ENCODE measurements at places on chromosomes 16 and 17.

- no peak for DNase-seq
These were observed 112.2 kb downstream of the METRNL start for GRCh38 chr17:83191388-83192160.

DNA sequence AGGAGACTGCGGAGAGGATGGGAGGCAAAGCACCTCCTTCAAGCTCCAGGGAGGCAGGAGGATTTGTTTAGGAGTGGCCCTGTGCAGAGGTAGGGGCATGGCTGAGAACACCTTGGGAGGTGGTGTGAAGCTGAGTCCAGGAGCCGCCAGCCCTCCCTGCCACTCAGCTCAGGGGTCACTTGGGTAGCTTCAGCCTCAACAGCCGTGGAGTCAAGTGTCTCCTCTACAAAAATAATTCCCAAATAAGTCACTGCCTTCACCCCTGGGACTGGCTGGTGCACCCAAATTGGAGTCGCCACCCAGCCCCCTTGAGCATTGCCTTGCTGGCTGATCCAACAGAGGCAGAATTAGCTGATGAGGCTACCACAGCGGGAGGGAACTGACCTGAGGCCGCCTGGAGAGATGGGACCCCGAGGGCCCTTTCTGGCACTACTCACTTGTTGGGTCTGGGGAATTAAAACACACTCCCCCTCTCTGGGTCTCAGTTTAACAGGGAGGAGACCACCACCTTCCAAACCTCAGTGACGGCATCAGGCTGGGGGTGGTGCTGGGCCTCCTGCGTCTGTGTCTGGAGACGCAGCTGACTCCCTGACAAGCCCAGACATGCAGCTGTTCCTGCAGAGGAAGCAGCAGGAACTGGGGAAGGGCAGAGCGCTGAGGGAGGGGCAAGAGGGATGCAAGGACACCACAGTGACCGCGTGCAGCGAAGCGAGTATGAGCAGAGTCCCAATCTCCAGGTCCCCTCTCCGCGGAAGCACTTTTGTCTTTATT, 87.9 kb upstream of the TOB1 start:
- DNase-seq, result peak; percentile 93

DNA sequence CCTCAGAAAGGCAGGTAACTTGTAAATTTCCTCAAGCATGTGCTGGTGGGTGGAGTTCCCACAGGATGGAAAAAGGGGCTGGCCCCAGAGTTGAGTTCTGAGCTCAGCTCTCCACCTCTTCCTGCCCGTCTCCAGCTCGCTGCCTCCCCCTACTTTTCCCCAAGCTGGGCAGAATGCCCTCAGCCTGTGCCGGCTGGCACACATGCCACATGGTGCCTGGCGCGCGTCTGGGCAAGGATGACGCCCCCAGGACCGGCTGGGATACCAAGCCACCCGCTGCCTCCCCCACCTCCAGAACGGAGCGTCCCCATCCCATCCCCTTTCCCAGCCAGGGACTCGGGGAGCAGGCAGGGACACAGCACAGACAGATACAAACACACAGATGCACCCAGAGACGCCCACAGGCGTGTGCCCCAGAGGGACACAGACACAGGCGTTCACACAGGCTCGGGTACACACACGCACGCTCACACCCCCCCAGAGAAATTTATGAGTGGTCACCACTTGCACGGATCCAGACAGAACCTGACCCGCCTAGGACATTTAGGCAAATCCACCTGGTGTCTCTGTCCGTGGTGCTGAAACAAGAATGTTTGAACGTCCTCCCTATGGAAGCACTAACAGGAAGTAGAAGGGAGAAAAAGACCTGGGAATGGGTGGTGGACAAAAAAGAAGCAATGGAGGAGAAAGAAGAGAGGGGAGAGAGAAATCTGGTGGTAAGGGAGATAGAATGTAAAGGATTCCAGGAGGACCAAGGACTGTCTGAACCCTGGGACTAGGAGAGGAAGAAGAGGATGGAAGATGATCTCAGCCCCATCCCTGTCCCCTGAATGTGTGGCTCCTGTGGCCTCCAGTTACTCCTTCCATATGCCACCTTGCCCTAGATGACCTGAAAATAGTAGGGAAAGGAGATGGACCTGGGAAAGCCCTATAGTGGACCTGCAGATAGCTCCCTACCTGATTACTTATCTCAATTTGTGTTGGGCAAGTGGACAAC, 15.5 kb downstream of the NEUROD2 start:
- no peak for DNase-seq

GRCh38 chr17:34306466-34306865, 12.8 kb upstream of the CCL8 start:
- DNase-seq, result peak; percentile 71

DNA sequence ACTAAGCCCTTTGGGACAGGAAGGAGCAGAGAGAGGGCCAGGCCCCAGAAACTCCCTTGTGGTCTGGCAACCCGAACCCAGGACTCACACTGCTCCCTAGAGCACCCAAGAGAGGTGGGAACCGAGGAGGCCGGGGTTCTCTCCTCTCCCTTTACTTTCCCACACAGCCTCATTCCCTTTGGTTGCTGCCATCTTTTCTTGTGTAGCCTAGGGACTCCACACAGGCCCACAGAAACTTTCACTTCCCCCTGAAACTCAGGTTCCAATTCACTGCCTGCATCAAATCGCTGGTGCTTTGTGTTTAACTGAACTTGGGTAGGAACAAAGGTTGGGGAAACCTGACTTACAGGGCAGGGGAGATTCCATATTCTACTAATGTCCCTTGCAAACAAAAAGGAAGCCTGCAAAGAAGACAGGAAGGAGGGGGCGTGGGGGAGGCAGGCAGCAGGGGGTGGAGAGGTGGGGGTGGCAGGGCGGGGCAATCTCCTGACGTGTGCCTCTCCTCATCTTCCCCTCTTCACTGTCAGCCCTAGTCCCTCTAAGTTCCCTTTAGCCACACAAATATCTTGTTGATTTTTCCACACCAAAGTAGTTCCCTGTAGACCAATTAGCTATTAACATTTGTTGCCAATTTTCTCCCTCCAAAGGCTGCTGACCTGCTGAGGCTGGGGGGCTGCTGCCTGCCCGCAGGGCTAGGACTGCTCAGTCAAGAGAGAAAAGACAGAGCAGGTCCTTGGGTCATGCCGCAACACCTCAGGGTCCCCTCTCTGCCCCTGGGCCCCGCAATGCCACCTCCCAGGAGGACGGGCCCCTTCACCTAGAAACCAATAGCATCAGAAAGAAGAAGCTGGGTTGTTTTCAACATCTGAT, 8.0 kb downstream of the ST3GAL2 start:
- DNase-seq, result no peak

GRCh38 chr17:61699032-61699431, 108.0 kb upstream of the NACA2 start:
- no peak for DNase-seq

- DNase-seq, result no peak
These were observed 69.0 kb downstream of the WSB1 start for GRCh38 chr17:27362909-27363308.

DNA sequence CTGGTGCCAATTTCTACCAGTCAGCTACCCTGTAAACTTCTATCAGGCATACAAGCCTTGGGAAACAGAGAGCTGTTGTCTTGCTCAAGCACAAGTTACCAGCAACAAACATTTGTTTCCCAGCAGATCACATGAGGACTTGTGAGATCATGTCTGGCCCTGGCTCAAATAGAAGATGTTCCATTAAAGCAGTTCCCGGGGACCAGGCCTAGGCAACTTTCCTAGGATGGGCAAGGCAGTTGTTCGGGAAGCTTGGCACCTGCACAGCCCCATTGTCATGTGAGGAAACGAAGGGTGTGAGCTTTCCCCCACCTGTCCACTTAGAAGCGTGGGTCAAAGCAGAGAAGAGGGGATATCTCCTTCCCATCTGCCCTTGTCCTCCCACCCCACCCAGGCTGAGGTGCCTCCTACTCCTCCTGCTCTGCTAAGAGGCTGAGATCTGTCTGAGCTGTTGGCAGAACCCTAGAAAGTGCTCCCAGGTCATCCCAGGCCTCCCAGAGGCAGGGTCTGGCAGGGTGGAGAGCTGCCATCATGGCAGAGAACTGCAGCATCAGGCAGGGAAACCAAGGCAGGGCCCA, 11.2 kb upstream of the SLC47A2 start:
- DNase-seq, result no peak

DNA sequence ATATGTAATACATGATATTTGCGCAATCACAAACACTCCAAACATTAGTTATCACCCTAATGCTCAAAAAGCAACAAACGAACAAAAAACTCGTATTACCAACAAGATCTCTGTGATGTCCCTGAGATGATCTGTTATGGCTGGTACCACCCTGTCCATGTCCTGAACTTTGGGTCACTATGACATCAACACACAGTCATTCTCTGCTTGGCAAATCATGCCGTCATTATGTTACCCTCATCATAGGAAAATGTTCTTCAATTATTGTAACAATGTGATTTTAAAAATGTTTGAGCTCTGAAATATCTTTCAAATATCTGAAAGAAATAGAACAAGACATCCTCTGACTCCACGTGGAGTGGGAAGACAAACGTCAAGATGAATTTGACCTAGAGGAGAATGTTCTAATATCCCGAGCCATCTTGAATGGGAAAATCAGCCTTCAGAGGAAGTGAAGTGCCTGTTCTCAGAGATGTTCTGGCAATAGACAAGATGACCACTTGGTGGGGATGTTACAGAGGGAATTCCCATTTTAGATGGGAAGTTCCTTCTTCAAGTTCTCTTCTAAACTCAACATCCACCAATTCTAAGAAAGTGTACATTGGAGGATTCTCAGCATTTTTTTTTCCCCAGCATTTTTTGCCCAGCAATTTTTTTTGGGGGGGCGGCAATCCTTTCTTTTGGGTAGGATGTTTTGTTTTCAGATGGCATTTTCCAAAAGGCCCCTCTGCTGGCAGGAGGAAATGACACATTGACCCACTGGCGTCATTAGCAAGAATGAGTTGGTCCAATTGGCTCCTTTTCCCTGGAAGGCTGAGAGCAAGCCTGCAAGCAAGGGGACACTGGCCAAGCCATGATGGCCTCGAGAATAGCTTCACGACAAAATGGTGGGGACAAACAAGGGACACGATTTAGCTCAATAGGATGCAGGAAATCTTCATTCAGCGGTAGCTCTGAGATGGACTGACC, 3.7 kb upstream of the HSD17B2 start:
- no peak for DNase-seq

DNA sequence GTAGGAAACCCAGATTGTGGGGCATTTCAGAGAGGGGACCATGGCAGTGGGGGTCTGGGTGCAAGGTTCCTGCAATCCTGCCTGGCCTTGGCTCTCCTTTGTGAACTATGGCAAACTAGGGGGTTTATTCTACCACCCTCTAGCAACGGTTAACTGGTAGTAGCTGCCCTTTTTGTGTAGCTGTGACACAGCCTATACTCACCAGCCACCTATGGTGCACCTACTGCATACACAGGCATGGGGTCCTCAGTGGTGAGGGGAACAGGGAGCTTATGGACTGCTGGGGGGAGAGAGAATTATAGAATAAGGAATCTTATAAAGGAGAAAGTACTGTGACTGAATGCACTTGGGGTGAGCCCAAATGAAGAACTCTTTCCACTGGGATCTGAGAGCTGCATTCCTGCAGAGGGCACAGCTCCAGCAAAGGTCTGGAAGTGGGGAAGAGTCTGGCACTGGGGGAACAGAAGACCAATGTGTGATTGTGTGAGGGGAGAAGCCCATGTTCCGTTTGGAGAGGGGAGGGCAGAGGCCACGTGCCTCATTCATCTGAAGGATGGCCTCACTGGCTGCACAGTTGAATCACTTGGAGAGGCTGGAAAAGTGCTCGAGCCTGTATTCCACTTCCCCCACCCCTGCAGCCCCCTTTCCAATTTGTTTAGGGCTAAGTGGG, 2.1 kb downstream of the MT1X start:
- no peak for DNase-seq

DNA sequence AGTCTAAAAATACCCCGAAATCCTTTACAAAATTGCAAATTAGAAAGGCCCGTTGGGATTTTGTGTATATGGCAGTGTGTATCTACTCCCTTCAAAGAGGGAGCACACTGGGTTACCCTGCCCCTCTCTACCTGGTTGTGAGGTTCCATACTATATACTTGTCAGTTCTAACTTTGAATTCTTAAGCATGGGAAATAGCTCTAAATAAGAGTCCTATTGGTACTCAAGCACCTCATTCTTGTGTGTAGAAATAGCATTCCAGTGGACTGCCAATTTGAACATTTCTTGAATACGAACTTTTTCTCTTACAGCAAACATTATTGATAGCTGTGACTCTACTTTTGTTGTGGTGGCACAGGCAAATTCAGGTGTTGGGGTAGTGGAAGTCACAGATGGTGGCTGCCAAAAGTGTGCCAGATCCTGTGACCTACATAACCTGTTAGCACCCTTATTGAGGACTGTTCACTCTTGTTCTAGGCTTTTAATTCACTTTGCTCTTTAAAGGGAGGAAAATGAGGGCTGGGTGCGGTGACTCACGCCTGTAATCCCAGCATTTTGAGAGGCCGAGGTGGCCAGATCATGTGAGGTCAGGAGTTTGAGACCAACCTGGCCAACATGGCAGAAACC, 16.1 kb downstream of the ESRP2 start:
- DNase-seq, result no peak

GRCh38 chr16:84665843-84666242, 17.5 kb downstream of the KLHL36 start:
- DNase-seq, result no peak

DNA sequence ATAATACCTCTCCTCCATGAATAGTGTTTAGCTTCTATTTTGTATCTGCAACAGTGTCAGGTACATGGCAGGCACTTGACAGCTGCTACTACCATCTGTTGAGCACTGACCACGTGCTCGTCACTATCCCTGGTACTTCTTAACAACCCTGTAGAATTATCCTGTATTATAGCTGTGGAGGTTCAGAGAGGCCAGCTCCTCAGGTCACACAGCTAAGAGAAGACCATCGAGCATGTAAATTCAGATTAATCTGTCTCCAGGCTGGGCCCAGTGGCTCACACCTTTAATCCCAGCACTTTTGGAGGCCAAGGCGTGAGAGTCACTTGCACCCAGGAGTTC, 26.3 kb downstream of the WSB1 start:
- DNase-seq, result no peak

All from vagina (tissue), 2 donors.